Daoy (cell line): ENCODE measurements at places on chromosomes 12 and 14. TPM values are rescaled to one million over a fixed set of nuclear protein-coding genes. Genes with fewer than 3 reads are reported as not detected.

- no peak for DNase-seq
Measured at GRCh38 chr12:58765653-58766512, 154.4 kb downstream of the LRIG3 start.

DNA sequence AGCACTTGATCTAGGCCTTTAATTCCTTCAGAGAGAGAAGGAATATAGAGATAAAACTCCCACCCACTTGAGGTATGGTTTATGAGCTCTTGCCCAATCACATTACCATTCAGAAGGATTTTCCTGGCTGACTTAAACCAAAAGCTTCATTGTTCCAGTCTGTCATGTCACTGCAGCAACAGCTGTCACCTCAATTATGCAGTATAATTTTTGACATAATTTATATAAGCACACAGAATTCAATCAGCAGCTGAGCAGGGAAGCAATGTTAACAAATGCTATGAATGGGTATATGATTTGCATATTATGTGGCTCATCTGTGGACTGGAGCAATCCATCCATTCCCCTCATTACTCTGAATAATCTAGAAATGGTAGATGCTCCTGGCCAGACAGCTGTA lies 40.3 kb downstream of the CBX5 start:
- DNase-seq = no peak

The FOS gene
- total RNA-seq = 8.8 and 9.1 TPM in 2 replicates

The ACSM4 gene
- total RNA-seq = not detected in 2 replicates

The VRTN gene
- not detected in 2 replicates for total RNA-seq
